Stimulated activated CD4-positive, alpha-beta T cell treated with anti-CD3 and anti-CD28 coated beads, Interleukin-15, amount 100 ng/mL, for 1 hour (primary cell): ENCODE measurements at places on chromosomes 5 and 9.

GRCh38 chr9:8579661-8580060 lies 780.1 kb upstream of the DMAC1 start:
- no peak for DNase-seq

GRCh38 chr9:121684381-121685145 lies 33.1 kb downstream of the DAB2IP start:
- DNase-seq = no peak

- DNase-seq = no peak
These were observed 11.7 kb downstream of the KCNV2 start for GRCh38 chr9:2729003-2729402.

DNA sequence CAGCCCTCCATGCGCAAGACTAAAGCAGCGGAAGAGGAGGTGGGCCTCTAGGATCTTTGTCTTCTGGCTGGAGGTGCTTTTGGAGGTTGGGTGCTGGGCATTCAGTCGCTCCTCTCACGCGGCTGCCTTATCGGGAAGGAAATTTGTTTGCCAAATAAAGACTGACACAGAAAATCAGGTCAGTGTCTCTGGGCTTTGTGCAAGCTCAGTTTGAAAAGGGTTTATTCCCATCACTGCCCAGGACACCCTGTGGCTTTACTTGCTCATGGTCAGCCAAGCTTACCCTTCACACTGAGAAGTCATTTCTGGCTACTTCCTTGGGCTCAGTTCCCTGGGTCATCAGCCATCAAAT lies 10.5 kb downstream of the SLC2A8 start:
- DNase-seq = no peak
